ENCODE measurements at places on chromosomes 5 and 9.
A peak's percentile ranks its signal among the peaks of the same experiment; 100 is the strongest.

GRCh38 chr5:176822041-176822792 lies 11.9 kb downstream of the UNC5A start:
- peak; percentile 89 for DNase-seq

DNA sequence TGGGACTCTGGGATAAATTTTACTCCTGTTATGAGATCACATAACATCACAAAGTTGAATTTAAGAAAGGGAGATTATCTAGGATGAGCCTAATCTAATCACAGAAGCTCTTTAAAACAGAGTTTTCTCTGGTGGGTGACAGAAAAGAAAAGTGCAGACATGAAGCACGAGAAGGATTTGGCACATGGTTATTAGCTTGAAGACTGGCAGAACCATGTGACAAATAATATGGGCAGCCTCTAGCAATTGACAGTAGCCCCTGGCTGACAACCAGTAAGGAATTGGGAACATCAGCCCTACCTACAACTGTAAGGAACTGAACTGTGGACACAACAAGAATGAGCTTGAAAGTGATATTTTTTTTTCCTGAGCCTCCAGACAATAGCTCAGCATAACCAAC lies 243.1 kb downstream of the HTR1A start:
- no peak for DNase-seq

DNA sequence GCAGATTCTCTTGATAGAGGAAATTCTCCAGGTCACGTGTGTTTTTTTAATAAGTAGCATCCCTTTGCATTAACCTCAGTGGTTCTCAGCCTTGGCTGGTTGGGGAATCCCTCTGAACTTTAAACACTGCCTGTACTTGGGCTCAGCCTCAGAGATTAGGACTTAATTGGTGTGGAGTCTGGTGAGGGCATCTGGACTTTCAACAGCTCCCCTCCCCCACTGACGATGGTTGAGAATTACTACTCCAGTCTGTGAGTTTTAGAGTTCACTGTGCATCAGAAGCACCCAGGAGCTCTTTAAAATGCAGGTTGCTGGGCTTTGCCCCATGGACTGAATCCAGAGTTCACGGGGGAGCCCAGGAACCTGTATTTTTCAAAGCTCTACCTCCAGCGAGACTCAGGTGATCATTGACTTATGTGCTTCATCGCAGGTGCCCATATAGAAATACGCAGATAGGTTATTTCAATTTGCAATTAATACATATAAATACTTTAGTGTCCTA lies 71.4 kb downstream of the DAPK1 start:
- no peak for DNase-seq

GRCh38 chr5:110441035-110441434 lies 285.4 kb downstream of the TMEM232 start:
- DNase-seq, result peak; percentile 7

GRCh38 chr5:170216257-170216864 lies 16.4 kb upstream of the C5orf58 start:
- peak; percentile 5 for DNase-seq

DNA sequence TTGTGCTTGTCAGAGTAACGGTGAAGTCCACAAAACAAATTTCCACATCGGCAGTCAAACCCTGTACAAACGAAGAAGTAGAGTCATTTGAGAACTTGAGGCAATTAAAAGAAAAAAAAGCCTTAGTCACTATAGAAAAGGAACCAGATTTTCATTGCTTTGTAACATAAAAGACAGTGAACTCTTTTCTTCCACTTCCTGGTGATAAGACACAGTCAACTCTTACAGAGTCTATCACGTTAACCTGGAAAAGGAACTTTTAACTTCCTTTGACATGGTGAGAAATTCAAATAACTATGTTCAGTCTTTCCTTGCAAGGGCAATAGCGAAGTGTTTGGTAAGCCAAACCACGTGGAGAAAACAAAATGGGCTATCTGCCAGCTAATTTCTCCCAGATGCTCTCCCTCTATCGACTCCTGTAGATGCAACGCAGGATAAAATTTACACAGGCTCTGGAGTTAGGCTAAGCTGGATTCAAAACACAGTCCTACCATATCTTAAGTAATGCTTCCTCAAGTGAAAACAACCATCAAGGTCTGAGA lies 8.9 kb downstream of the ZFAND5 start:
- no peak for DNase-seq

GRCh38 chr5:53856506-53856905 lies 296.1 kb downstream of the NDUFS4 start:
- no peak for DNase-seq

DNA sequence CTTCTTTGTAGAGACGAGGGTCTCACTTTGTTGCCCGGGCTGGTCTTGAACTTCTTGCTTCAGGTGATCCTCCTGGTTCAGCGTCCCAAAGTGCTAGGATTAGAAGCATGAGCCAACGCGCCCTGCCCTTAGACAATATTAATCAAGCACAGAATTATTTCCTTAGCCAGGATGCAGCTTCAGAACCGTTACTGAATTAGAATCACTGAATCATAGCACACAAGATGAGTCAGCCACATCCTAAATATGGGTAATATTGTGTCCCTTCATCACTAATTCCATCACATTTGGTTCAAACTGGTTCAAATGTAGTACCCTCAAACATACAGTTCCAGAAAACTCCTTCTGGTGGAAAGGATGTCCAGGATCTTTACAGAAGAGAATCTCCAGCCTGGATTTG lies 82.7 kb downstream of the BNC2 start:
- DNase-seq, result no peak

- DNase-seq, result no peak
These were observed 85.0 kb upstream of the SSBP2 start for GRCh38 chr5:81835814-81836367.

- DNase-seq, result no peak
These were observed 357.7 kb downstream of the NPR3 start for GRCh38 chr5:33068786-33069185.

DNA sequence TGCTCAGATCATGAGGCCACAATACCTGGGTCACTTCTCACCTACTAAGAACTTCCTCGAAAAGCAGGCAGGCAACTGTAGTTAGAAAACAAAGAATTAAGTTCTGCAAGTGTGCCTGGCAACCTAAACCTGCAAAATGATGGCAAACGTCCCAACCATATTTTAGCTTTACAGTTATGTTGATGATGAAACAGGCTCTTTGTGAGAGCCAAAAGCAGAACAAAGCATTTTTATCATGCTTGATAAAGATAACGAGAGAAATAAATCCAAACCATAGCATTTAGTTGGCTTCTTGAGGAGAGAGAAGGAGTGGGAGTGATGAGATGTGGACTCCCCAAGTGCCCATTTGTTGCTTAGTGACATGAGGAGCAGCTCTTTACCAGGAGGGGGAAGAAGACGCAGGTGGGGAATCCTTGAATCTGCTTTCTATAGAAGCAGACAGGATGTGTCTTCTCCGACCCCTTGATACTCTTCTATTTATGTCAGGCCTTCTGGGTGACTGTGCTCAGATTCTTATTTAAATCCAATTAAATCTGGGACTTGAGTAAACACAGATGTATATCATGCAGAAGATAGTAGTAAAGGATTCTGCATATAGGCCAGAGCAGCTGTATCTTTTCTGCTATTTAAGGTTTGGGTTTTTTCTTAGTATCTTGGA lies 221.2 kb downstream of the TMEM167A start:
- DNase-seq, result no peak

- no peak for DNase-seq
These were observed 1.8 kb upstream of the MAML1 start for GRCh38 chr5:179730852-179731251.

DNA sequence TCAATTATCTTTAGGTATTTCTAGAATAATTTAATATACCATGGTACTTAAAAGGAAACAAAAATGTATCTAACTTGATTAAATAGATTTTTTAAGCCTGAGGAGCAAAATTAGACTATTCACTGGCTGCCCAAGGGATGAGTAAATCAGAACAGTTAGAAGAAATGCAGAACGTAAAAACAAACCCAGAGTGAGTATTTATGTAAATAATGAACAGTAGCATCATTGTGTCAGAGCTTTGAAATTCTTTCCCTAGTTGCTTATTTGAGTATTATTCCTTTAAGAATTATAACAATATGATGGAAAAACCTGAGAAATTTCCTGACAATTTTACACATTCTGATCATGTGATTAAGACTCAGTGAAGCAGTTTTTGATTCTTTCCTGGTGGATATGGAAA lies 200.9 kb downstream of the GDNF start:
- DNase-seq, result no peak

DNA sequence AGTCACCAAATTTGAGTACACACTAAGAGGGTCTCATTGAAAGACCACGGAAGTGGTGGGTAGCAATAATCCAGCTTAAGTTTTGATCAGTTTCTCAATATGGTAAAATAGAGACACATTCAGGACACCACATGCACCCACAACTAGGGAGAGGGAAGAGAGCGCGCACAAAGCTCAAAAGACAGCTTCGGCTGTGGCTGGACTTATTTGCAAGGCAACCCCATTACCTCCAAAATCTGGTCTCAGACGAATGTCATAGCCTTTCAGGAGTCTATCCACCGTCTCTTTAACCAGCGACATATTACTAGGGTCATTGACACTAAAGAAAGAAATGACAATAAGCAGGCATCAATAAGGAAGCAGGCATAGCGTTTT lies 443 bp downstream of the GABRB2 start:
- DNase-seq, result no peak
